ENCODE measurements at places on chromosomes 2 and 18.

DNA sequence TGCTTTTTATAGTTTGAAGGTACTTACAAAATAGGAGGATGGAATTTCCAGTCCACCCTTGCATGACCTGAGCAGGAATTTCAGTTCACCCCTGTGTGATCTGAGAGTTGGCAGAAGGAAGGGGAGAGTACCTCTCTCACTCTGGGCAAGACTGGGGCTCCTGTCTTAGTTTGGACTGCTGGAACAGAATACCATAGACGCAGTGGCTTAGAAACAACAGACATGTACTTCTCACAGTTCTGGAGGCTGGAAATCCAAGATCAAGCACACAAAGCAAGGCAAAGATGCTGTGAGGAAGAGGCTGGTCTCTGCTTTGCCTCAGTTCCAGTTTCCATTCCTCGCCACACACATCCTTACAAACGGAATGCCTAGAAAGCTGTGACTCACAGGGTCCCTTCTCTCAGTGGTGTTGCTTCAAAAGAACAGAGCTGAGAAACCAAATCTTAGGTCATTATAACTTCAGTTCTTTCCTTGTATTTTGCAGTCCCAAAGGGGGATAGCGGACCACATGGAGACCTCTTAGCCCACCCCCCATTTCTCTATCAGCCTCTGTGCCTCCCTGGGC, 108.8 kb upstream of the HAAO start:
- DNase-seq = peak; percentile 58

DNA sequence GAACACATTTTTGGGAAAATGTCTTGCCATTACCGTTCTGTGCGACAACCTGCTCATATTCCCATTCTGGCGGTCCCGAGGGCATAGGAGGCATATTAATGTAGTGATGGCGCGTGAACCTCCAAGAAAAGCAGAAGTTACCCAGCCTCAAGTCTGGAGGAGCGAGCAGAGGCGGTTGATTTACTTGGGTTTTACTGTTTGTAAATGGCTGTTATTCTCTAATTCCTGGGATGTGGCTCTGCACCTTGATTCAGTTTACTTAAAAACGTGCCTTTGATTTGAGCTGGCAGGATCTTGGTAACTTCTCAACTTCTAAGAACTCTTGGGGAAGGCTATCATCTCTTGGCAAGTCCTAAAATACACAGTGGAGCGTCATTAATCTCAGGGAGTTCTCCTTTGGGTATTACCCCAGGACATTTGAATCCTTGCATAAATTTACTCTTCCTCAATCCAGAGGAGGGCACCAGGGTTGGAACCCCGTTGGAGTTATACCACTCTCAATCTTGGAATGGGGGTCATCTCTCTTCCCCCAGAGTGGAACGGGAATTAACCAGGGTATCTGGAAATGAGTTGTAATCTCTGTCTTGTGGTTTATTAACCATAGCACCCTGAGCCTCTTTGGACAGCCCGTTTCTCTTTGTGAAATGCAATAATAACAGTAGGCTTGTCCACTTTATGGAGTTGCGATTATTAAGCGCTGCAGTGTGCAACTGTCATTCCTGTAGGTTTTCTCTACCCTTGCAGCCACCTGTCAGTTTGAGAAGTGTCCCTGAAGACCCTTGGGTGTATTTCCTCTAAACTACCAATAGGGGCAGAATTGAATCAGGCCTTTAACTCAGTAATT, 2.1 kb downstream of the HK2 start:
- DNase-seq = peak; percentile 64

DNA sequence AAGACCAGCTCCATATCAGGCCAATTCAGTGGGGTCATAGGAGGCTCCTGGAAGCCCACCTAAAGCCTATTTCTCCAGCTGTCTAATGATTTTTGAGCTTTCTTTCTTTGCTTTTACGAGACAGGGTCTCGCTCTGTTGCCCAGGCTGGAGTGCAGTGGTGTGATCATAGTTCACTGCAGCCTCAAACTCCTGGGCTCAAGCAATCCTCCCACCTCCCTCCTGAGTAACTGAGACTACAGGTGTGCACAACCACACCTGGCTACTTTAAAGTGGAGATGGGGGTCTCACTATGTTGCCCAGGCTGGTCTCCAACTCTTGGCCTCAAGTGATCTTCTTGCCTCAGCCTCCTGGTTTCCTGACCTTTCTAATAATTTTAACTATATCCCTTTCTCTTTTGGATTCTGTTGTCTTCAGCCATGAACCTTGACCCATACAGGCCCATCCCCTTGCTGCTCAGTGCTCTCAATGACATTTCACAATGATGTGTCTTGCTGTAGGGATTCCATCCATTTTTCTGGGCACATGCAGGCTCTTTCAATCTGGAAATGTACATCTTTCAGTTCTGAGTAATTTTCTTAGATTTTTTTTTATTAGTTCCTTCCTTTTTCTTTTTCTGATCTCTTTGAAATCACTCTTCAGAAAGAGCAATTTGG, 29.7 kb downstream of the GNLY start:
- no peak for DNase-seq

- no peak for DNase-seq
Measured at GRCh38 chr2:223071139-223071538, 19.1 kb downstream of the KCNE4 start.

DNA sequence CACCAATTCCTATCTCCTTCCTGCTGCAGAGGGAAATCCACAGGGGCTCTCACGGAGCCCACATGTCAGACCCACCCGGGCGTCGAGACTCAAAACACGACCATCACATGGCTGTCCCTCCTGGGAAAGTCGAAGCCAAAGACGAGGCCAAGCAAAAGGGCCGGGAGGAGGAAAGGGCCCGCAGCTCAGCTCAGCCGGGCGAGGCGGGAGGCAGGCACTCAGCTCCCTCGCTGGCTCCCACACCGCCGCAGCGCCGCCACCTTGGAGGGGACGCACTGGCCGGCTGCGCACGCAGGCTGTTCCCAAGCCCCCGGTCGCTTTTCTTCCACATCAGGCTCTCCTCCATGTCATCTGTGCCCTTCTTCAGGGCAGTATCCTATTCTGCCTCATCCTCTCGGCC, 130.4 kb downstream of the L3MBTL4 start:
- DNase-seq = no peak

DNA sequence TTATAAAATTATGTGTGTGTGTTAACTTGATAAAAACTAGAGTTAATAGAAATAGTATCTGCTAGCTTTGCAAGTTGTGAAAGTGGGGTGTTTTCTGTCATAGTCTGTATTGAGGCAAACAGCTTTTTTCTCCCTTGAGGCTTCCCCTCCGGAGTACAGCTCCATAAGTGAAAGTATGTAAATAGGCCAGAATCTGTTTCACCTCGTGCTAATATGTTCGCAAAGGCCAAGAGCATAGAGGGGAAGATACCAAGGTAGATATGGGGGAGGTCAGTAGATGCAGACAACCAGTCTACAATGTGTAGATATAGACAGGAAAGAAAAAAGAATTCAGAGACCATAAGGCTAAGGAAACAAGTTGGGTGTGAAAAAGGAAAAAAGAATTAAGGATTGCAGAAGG, 72.9 kb downstream of the PTRHD1 start:
- DNase-seq = no peak

- DNase-seq = peak; percentile 76
Measured at GRCh38 chr18:32300914-32301313, 111.1 kb downstream of the MEP1B start.

GRCh38 chr2:128090575-128090944, 440 bp upstream of the UGGT1 start:
- DNase-seq = no peak

- DNase-seq = no peak
Measured at GRCh38 chr2:144147356-144147755, 372.6 kb downstream of the ZEB2 start.

- DNase-seq = no peak
Measured at GRCh38 chr2:118642501-118642900, 204.9 kb downstream of the EN1 start.

DNA sequence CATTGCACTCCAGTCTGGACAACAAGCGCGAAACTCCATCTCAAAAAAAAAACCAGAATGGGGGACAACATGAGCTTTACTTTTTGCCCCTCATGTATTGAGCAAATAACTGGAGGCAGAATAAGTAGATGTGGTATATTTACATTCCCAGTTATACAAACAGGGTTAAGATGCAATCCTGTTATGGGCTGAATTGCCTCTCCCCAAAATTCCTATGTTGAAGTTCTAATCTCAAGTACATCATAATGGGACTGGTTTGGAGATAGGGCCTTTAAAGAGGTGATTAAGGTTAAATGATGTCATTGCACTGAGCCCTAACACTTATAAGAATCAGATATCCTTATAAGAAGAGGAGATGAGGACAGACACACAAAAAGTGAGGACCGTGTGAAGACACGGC, 319.8 kb upstream of the KLHL29 start:
- no peak for DNase-seq

- peak; percentile 3 for DNase-seq
Measured at GRCh38 chr2:36753706-36754221, 57.3 kb downstream of the VIT start.

- DNase-seq = peak; percentile 99
Measured at GRCh38 chr18:54776282-54776977, 51.8 kb upstream of the RAB27B start.

DNA sequence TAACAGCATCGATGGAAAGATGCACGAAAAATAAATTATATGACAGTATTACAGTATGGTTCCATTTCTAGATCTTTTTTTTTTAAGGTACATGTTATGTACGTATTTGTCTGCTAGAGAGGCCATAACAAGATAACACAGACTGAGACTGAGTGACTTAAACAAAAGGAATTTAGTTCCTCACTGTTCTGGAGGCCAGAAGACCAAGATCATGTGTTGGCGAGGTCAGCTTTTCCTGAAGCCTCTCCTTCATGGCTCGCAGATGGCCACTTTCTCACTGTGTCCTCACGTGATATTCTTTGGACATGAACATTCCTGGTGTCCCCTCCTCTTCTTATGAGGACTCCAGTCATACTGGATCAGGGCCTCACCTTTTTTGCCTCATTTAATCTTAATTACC, 177.4 kb downstream of the CAPN13 start:
- DNase-seq = peak; percentile 74

DNA sequence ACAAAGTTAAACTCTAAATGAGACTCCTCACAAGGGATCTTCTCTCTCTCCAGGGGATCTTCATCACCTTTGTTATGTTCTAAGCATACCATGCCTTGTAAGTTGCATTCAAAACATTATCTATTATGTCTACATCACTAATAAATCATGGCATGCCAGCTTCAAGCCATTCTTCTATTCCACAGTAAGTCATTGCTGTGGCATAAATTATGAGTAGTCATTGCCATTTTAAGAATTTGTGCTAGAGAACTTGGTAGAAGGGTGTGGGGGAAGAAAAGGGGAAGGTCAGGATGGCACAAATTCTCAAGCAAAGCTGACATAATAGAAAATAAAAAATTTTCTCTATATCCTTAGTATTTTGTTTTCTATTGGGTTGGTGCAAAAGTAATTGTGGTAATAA, 33.5 kb downstream of the BARD1 start:
- no peak for DNase-seq

- DNase-seq = peak; percentile 77
Measured at GRCh38 chr2:44358503-44358902, 2.8 kb downstream of the PREPL start.

- peak; percentile 35 for DNase-seq
Measured at GRCh38 chr18:5628512-5629255, 84.9 kb upstream of the EPB41L3 start.
